ENCODE measurements at places on chromosomes 7 and 10.

GRCh38 chr10:126907423-126907970, 2.3 kb downstream of the DOCK1 start:
- no peak for DNase-seq

DNA sequence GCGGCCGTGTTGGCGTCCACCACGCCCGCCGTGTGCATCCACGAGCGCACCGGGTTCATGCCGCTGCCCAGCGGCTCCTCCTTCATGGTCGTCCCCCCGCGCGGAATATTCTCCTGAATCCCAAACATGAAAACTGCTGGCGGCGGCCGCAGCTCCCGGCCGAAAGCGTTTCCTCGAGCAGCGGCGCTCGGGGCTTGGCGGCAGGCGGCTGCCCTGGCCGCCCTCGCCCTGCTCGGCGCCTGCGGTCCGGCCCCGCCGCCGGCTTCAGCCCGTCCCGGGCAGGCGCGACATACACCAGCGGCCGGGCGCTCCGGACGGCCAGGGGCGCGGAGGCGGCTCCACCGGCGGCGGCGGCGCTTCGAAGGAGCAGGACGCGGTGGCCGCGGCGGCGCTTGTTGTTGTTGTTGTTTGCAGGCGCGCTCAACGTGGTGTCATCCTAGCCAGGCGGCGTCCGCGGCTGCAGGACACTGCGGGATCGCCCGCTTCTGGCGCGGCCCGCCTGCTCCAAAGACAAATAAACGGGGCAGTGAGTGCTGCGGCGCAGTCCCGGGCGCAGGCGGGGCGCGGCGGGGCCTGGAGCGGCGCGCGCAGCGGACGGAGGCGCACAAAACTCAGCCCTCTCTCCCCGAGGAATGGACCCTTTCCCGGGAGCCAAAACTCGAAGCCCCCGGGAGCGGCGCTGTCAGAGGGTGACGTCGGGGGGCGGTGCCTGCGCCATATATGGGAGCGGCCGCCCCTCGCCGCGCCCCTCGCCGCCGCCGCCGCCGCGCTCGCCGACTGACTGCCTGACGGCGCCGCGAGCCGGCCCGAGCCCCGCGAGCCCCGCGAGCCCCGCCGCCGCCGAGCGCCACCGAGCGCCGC, at the start of gene EBF3:
EBF3 (minus strand) TSS at position 634 of the 861 bp plus-strand sequence; CDS start at position 128, 506 bp downstream.
- DNase-seq, result peak; percentile 80

DNA sequence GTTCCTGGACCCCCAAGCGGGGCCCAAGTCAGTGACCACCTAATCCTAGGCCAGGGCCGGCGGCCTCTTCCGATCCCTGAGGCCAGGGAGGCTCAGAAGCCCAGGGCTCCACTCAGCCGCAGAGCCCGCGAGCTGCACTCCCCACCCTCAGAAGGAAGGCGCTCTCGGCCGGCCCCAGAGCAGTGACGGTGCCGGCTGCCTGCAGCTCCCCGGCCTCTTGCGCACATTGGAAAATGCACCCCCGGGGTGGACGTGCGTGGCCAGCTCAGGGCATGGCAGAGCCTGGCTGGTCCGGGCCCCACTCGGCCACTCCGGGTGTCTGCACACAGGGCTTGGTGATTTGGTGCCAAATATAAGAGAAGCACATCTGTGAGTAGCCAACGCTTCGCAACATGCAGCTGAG, 269.1 kb downstream of the PTPRN2 start:
- DNase-seq, result no peak

DNA sequence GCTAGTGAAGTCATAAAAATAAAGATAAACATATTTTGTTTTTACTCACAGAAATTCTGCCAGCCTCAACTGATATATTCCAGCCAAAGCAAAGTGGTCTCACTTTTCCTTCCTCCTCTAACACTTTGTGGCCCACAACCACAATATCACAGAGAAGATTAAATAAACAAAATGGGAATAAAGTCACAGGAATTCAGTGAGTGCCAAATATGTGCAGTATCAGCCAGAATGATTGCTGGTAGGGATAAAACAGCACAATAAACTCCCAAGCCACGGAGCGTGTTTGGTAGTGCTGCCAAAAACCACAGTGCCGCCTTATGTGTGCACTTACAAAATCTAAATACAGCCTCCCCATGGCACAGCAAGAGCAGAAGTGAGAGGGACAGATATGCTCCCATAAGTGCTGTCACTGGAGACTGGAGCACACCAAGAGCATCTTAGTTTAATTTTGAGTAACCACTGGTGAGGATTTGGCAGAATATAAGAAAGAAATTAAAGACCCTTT, 155.8 kb downstream of the POM121L12 start:
- no peak for DNase-seq

DNA sequence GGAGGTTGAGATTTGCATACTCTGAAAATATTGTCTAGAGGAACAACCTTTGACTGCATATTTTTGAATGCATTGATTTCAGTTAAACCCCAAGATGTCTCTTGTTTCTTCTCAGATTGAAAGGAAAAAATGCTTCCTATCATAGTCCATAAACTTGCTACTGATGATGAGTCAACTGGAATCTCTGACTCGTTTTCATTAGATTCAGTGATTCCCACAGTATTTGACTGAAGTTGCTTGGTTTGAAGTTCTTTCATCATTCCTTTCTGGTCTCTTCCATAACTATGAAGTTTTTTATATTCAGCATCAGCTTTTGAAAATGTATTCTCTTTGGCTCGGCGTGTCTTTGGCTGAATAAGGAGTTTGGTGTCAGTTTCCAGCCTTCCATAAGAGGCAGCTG, 10.7 kb downstream of the PEX1 start:
- no peak for DNase-seq

DNA sequence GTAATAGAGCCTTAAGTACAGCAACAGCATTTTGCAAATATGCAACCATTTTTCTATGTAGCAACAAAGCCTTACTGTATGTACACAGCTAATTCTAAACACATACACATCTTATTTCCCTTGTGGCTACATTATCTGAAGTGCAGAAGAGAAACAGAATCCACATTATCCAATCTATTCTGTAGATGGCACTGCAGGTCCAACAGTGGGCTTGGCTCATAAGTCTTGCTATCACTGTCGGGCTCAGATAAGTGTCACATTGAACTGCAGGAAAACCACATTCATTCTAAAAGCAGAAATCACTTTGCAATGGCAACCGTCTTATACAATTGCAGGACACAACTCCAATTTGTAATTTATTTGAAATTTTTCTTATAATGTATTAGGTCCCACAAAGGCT, 109.8 kb upstream of the NOBOX start:
- no peak for DNase-seq

DNA sequence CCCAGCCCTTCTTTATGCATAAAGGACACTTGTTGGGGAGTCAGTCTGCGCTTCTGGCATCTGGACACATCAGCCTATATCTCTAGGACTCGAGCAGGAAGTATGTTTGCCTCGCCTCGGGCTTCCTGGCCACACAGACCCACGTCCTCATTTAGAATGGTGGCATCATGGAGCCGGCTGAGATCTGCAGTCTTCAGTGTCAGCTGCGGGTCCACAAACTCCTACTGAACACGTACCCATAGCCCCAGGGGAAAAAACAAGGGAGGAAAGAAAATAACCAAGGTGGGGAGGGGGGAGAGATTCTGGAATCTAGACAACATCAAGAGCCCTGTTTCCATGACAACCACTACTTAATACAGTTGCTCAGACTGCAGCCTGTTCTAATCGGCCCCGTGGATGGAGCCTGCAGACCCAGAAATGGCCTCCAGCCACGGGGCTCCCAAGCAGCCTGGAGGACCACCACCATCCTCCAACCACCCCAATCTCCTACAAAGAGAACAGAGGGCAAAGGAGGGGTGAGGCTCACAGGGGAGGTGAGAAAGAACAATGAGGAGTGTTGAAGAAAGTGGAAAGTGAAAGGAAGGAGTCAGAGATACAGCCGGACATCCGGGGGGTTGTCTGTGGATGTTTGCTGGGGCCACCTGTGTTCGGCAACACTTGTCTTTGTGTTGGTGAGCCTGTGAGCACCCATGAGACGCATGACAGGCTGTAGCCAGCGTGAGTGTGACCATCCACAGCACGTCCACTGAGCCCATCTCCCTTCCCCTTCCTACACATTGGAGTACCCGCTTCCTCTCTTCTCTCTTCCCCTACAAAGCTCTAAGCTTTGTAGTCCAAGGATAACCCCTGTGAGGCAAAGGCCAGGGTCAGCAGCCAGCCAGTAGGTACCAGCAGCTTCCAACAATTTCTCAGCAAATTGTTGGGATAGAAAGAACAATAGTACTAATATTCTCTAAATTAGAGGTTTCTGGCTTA, 141.0 kb downstream of the PLXNA4 start:
- no peak for DNase-seq

DNA sequence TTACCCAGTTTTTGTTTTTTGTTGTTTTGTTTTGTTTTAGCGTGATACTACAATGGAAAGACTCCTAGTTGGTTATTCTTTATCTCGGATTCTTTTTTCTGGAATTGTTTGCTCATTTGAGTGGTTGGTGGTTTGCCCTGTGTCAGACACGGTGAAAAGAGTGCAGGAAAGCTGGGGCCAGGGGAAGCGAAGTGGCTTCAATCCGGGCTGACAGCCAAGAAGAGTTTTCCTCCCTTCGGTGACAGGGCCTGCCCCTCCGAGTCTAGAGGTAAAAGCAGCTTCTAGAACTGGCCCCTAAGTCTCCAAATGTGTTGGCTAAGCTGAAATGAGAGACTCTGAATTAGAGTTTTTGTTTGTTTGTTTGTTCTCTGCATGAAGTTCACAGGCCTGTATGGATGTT, 5.7 kb upstream of the AP5Z1 start:
- no peak for DNase-seq

DNA sequence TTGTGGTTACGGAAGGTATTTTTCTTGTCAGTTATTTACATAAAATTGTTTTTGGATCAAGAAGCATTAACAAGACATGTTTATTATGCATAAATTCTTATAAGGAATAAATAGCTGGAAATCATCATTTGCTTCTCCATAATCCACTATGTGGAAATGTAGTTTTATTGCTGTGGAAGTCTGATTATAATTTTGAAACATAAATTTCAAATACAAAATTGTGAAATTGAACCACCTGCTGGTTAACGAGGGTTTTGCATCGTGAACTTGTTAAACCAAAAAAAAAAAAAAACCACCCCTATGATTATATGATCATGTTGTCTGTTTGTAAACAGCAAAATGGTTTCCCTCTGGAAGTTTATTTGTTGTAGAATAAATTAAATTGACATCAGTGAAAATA, 25.9 kb downstream of the ABRAXAS2 start:
- no peak for DNase-seq

GRCh38 chr7:117385363-117386109, 41.8 kb downstream of the ASZ1 start:
- no peak for DNase-seq

DNA sequence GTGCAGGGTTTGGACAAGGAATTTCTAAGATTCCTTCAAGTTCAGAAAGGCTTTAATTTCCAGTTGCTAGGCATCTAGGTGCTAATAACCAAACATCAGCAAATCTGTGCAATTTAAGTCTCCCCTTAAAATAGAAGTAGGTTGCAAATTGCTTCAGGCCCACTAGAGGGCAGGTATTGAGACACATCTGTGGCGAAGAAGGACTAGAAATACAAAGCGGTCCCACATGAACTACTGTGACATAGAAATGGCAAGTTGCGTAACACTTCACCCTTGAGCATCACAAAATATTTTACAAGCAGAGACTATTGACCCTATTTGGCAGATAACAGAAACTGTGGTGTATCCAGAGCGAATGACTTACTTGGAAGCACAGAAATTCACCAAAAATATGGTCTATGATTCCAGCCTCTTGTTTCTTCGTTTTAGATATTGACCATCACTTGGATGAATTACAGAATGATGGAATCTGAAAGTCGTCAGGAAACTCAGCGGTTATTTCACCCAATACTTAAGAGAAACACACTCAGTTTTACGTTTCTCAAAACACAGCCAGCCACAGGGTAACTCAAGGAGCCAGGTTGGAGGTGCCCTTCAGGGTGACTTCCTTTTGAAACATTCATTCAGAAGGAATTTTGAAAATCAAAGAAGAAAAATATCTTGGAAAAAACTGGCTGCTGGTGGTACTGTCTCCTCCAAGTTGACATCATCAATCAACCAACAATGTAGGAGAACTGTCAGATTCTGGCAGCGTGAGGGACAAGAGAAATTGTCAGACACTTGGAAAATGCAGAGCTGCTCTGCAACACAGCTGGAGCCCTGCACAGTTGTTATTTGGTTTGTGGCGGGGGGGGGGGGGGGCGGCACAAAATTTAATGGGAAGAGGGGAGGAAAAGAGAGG, 256.3 kb upstream of the MINDY3 start:
- DNase-seq, result no peak

GRCh38 chr7:42868480-42868879, 43.4 kb downstream of the C7orf25 start:
- DNase-seq, result no peak

DNA sequence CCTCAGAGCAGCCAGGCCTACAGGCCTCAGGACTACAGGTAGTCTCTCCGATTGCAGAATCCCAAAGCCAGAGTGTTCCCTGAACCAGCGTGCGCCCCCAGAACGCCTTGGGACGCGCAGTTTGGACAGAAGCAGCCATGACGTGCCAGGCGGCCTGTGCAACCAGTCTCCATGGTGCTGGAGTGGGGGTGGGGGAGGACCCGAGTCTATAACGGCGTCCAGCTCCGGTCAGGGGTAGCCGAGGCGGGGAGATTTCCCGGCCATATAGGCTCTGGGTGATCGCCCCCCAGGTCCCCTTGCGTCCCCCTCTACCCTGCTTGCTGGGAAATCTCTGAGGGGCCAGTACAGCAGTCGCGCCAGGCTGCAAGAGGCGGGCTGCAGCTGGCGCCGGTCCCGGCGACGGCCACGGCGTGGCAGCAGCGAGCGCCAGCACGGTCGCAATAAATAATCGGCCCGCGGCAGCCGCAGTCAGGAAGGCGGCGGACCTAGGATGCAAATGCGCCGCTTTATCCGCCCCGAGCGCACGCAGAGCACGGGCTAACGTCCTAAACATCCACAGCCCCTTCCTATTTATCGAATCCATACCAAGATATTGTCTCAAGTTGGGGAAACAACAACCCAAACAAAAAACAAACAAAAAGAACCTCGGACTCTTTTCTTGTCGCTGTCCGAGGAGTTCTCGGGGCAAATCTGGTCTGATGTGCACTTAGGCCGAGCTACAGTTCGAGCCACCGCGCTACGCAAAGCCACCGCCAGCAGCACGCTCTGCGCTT, 1.6 kb downstream of the HOXA3 start:
- DNase-seq, result peak; percentile 86

GRCh38 chr7:150860978-150861295, 8.6 kb downstream of the AOC1 start:
- no peak for DNase-seq

DNA sequence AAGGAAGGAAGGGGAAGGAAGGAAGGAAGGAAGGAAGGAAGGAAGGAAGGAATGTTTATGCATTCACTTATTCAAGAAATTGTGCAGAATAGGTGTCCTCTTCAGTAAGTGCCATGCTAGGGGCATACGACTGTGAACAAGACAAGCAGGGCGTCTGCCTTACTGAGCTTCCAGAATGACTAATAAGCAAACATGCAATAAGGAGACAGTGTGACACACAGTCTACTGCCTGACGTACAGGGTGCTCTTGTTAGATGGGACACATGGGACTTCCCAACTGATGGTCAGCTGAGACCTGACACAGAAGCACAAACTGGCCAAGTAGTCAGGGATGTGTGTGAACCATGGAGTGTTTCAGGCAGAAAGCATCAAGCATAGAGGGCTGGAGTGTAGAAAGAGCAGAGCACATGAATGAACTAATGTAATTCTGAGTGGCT, 18.2 kb downstream of the DNAJC12 start:
- no peak for DNase-seq

- DNase-seq, result no peak
Measured at GRCh38 chr10:128741680-128742079, 615.5 kb upstream of the MKI67 start.

Data from activated effector memory CD4-positive, alpha-beta T cell treated with anti-CD3 and anti-CD28 coated beads, Interleukin-2, amount 50 U/mL, for 16 hours (primary cell).